Right cardiac atrium (tissue), 5 donors: ENCODE measurements at places on chromosomes 4 and X.

GRCh38 chr4:2368746-2369437 lies 49.6 kb downstream of the ZFYVE28 start:
- no peak for DNase-seq

GRCh38 chr4:182583703-182584415 lies 333.3 kb downstream of the DCTD start:
- DNase-seq = no peak

GRCh38 chr4:88106205-88106604 lies 52.2 kb downstream of the ABCG2 start:
- no peak for DNase-seq

GRCh38 chr4:100949350-100949935 lies 397.9 kb downstream of the PPP3CA start:
- DNase-seq = no peak

GRCh38 chrX:119871245-119871598 lies 311 bp downstream of the RNF113A start:
- peak; percentile 53 for DNase-seq

- DNase-seq = no peak
These were observed 36.9 kb upstream of the ATOH1 start for GRCh38 chr4:93791570-93792195.

DNA sequence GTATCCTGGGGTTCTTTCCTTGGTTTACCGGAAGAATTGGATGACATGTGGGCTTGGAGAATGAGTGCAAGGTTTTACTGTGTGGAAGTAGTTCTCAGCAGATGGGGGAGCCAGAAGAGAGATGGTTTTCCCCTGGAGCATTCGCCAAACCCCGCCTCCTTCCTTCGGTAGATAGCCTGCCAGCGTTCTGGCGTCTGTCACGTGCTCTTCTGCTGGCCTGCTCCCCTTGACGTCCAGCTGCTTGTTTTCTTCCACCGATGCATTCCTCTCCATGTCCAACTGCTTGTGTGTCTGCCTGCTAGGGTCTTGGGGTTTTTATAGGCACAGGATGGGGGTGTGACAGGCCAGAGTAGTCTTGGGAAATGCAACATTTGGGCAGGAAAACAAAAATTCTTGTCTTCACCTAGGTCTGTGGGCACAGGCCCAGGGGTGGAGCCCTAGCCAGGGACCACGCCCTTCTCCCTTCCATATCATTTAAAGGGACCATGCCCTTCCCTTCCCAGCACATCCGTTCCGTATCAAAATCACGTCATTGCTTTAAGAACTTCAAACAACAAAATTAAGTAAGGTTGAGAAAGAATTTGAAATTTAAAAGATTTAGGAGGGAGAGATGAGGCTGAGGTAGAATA lies 538.7 kb upstream of the SMIM31 start:
- DNase-seq = no peak

DNA sequence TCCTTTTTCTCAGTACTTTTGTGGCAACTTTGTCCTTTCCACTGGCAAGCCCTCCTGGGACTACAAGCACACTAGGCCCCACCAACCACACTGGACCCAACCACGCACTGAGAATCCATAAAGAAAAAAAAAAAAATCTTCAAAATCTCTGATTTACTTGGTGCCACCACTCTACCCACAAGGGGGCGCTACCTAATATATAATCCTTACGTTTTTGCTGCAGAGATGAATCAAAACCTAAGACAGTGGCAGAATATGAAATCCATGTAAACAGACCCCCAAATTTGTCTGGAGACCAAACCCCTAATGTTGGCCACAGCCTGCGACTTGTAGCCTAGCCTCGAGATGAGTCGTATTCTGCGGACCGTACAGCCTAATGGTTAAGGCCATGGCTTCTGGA lies 63.5 kb upstream of the ARHGAP36 start:
- no peak for DNase-seq

- no peak for DNase-seq
These were observed 45.4 kb downstream of the CXorf58 start for GRCh38 chrX:23952984-23953907.

DNA sequence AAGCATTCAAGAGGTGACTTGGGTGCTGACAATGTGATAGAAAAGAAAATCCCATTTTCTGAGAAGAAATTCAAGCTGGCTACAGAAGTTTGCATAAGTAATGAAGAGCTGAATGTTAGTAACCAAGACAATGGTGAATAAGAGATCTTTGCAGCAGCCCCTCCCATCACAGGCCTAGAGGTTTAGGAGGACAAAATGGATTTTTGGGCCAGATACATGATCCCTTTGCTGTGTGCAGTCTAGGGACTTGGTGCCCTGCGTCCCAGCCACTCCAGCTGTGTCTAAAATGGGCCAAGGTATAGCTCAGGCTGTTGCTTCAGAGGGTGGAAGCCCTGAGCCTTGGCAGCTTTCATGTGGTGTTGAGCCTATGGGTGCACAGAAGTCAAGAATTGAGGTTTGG lies 107.0 kb upstream of the EPHA5 start:
- DNase-seq = no peak

GRCh38 chr4:14824189-14824588 lies 178.1 kb upstream of the CPEB2 start:
- no peak for DNase-seq

GRCh38 chrX:32443841-32444240 lies 767.5 kb downstream of the DMD start:
- no peak for DNase-seq

- DNase-seq = peak; percentile 31
These were observed 102.9 kb upstream of the LRPAP1 start for GRCh38 chr4:3634894-3635820.

DNA sequence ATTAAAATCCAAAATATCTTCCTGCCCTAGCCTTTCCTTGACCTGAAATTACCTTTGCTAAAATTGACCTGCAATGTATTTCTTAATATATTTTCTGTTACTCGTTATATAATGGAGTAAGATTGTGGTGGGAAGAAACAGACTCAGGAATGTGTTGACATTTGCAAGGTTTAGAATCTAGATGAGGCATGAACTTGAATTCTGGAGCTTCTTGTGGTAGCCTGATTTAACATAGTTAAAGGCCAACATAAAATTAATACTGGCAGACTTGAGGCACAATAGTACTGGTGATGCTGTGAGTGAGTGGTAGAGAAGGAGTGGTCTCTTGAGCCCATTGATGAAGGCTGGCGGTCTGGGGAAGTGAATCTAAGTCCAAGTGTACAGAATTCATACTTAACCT lies 197.9 kb upstream of the SPRY1 start:
- DNase-seq = no peak

DNA sequence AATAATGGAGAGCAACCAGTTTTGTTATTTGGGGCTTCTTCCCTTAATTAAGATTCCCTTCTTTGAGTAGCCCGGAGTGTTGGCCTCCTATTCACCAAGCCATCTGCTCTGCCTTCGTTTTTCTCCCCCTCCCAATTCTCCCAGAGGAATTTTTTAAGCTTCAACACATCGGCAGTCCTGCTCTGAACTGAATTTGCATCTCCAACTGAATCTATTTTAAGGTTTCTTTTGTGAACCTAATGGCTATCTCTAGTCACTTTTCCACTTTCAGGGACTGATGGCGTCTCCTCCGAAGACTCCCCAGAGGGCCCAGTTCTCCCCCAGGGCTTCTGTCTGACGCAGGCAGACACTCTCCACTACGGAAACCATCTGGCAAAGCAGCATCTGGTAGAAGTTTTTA lies 280.2 kb downstream of the ADGRA3 start:
- DNase-seq = no peak

GRCh38 chr4:16687011-16687410 lies 211.4 kb downstream of the LDB2 start:
- DNase-seq = no peak

DNA sequence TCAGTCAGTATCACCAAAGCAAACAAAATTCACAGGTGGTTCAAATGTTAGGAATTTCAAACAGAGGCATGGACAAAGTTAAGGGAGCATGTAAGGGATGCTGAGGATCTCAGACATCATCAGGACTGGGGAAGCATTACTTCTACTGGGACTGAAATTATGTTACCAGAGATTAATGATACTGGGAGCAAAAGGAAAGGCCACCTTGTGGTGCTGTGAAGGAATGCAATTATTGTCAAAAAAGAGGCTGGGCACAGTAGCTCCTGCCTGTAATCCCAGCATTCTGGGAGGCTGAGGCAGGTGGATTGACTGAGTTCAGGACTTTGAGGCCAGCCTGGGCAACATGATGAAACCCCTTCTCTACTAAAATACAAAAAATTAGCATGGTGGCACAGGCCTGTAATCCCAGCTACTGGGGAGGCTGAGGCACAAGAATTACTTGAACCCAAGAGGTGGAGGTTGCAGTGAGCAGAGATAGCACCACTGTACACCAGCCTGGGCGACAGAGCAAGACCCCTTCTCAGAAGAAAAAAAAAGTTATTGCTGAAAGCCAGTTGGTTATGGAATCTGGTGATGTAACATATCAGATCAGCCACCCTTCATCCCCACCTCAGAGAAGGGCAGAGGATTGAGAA lies 954.3 kb downstream of the PCDH7 start:
- DNase-seq = no peak

DNA sequence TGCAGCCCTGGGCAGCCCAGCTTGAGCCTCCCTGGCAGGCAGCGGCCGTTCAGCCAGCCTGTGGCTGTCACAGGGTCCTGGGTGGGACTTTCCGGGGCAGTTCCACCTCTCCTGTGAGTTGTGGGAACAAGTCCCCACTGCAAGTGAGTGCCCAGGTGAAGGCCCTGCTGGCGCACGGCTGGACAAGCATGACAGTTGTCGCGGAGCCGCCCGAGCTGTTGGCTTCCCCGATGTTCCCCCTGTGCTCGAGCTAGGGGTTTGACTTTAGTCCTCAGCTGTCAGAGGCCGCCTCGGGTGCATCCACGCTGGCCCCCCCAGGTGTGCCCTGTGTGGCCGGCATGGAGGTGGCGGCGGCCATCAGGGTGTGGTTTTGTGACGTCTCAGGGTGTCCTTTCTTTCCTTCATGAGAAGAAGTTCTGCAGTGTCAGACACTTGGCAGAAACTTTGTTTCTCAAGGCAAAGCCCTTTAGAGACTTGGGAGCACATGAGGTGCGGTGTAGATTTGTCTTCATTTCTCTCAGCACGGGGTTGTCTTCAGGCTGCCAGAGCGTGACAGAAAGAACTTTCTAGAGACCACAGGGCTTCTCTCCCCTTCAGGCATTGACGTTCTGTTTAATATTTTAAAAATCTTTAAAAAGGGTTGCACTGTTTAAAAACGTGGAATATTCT lies 69.4 kb upstream of the HGFAC start:
- DNase-seq = no peak

GRCh38 chr4:142713282-142714030 lies 132.6 kb downstream of the INPP4B start:
- DNase-seq = no peak

DNA sequence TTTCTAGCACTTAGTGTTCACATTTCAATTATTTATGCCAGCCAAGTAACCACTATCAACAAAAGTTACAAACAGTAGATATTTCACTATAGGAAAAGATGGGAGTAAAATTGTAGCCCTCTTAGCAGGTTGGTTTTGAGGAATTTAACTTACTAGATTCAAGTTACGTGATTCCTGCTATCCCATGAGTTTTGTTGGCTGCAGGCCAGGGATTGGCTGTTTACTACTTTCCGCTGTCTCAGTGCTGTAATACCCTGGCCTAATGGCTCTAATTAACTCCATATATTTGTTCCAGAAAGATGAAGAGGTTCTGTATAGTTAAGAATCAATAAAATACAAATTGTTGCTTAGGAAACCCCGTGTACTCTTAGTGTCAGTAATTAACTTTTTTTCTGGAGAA lies 55.5 kb upstream of the MAGED1 start:
- DNase-seq = peak; percentile 40

DNA sequence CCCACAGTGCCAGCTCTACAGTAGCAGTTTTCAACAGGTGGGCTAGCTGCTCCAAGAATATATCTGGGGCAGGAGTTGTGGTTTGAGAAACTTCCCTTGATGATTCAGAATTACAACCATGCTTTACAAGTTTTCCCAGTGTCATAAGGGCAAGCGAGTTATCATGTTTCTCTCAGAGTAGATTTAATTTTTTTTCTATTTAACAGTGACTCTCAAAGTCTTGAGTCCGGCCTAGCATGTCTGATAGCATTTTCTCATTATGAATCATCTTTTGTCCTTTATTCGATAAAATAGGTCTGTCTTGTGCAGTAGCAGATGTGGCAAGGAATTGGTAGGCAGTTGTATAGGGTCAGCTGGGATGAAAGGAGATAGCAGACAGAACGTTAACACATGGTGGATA lies 62.2 kb upstream of the SPANXD start:
- DNase-seq = no peak

DNA sequence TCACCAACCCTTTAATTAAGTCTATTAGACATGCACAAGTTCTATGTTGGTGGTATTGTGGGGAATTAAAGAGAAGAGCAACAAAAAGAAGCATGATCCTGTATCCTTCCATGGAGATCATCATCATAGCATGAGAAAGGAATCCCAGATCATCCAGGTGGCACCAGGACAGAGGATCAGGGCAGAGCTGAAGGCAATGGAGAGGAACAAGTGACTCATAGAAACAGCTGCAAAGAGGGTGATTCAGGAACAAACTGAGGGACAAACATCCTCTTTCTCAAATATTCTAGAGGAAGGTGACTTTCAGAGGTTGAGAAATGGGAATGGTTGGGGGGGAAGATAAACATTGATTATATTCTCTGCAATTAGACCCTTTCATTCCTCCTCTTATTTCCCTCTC lies 105.5 kb upstream of the OTUD4 start:
- no peak for DNase-seq

DNA sequence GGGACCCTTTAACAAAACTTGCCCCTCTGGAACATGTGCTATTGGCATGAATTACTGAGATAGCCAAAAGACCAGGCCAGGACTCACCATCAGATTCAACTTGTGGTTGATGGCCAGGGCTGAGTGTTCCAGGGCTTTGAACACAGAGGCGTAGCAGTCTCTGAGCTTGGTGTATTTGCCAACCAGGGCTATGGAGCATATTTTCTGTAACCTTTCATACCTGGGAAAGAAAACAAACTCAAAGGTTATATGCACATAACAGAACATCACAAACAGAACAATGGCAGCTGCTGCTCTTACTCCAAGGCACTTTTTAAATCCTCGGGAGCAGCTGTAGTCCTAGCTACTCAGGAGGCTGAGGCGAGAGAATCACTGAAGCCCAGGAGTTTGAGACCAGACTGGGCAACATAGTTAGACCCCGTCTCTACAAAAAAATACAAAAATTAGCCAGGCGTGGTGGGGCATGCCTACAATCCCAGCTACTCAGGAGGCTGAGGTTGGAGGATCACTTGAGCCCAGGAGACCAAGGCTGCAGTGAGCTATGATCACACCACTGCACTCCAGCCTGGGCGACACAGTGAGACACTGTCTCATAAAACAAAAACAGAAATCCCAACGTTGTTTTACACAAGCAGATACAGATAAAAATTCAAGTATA lies 29.3 kb downstream of the CTPS2 start:
- DNase-seq = no peak

GRCh38 chr4:10998846-10999245 lies 314.3 kb upstream of the CLNK start:
- DNase-seq = no peak

- DNase-seq = no peak
These were observed 279.2 kb upstream of the BOD1L1 start for GRCh38 chr4:13906727-13907126.

DNA sequence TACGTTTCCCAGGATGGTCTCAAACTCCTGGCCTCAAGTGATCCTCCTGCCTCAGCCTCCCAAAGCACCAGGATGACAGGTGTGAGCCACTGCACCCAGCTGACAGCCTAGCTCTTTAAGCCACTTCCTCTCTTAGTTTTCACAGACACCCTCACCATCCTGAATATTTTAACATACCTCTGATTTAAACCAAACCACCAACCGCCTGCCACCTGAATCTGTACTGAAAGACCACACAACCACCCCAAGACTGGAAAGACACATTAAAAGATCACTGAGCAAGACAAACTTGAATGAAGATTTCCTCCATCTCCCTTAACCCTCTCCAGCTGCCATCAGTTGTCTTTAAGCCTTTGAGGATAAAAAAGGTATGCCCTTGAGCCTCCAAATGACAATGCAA lies 110.6 kb downstream of the SH3KBP1 start:
- no peak for DNase-seq
